ENCODE measurements at places on chromosomes 13 and 19. TPM values are rescaled to one million over a fixed set of nuclear protein-coding genes. Genes with fewer than 3 reads are reported as not detected.

The PHLDB3 gene
- 4.6 TPM for polyA plus RNA-seq

The RFPL4AL1 gene
- not detected for polyA plus RNA-seq

The LMO7 gene
- polyA plus RNA-seq, result 10.4 TPM

The DMKN gene
- polyA plus RNA-seq, result 74.3 TPM

The ZNF560 gene
- not detected for polyA plus RNA-seq
